ENCODE measurements at places on chromosomes 5 and 9.

DNA sequence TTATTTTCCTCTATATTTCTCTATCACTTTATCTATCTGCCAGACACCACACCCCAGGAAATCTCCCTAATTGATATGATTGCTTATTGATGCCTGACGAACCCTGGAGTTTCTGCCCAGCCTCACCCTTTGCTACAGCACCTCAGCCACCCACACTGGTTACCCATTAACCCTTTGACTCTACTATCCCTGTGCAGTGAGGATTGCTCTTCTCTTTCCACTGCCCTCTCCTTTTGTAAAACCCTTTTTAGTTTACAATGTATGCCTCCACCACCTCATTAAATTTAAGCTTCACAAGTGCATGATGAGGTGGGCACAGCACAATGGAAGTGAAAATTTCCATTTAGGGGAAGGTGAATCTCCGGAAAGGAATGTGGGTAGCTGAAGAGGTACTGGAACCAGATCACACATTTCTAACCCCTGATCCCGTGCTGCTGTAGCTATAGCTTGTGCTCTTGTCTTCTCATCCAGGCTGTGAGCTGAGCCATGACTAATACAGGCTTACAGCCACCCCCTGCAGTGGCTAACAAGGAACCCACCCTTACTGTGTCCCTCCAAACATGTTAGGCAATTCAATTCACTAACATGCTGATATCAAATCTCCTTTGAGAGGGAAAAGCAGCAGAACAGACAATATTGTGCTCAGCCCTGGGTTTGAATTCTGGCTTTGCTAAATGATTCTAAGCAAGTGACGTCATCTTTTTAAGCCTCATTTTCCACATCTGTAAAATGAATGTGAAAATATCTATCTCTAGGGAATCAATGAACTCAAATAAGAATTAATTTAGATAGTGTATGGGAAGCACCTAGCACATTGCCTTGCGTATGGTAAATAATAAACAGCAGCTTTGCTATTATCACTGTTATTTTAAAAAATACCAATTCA is 186.9 kb upstream of the TRIM32 start:
- DNase-seq: no peak

DNA sequence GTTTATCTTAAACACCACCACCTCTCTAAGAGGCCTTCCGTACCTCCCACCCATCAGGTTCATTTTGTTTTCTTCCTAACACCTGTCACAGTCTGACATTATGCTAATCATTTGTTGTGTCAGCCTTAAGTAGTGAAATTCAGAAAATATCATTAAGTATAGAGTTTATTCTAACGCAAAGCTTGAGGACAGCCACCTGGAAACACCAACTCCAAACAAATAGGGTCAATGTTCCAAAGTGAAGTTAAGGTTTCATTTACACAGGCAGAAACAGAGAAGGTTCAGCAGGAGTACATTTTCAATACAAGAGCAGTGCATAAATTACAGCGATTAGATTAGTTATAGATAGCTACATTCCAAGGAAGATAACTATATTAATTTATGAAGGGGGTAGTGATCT is 1.3 kb upstream of the SMC5 start:
- DNase-seq: no peak

GRCh38 chr5:139872851-139873794 is 77.5 kb downstream of the PSD2 start:
- no peak for DNase-seq

GRCh38 chr5:149471406-149472183 is 79.6 kb downstream of the CSNK1A1 start:
- DNase-seq: no peak

- no peak for DNase-seq
Observed at GRCh38 chr9:28961623-28962022, 1388.3 kb upstream of the C9orf72 start.

- no peak for DNase-seq
Observed at GRCh38 chr5:118796081-118796480, 192.3 kb downstream of the DTWD2 start.

GRCh38 chr9:36730414-36730813 is 157.7 kb downstream of the MELK start:
- DNase-seq: no peak

- no peak for DNase-seq
Observed at GRCh38 chr5:179974946-179975712, 67.4 kb upstream of the TBC1D9B start.

- DNase-seq: no peak
Observed at GRCh38 chr5:111143910-111144309, 51.8 kb downstream of the WDR36 start.

- no peak for DNase-seq
Observed at GRCh38 chr5:174793076-174793475, 68.7 kb downstream of the MSX2 start.

- DNase-seq: no peak
Observed at GRCh38 chr5:107450531-107450930, 220.2 kb downstream of the EFNA5 start.

- no peak for DNase-seq
Observed at GRCh38 chr5:179185256-179185940, 125.2 kb downstream of the ZNF354C start.

- DNase-seq: no peak
Observed at GRCh38 chr5:8288334-8288733, 419.4 kb downstream of the MTRR start.

DNA sequence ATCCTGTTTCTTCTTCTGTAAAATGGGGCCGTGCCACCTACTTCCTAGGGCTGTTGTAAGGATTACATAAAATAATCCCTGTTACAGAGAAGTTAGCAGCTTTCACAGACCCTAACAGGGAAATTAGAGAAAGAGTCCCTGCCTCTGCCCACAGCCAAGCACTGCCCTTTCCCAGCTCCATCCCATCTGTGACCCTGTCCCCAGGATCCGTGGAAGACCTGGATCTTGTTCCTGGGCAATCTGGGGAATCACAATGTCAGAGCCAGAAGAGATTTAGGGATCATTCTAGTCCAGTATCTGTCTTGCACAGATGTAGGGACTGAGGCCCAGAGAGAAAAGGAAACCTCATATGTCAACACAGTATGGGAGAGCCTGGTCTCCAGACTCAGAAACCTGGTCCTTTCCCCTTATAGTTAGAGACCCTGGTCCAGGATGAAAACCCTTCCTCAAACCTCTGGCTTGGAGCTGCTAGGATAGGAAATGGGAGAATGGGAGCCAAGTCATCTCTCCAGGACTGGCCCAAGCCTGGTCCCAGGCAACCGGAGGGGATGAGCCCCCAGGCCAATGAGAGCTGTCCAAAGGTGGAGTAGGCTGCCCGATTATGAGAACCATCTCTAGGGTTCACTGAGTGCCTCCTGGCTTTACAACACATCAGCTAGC is 12.5 kb downstream of the LHX6 start:
- no peak for DNase-seq

GRCh38 chr9:130939405-130940026 is 469 bp upstream of the FIBCD1 start:
- no peak for DNase-seq

DNA sequence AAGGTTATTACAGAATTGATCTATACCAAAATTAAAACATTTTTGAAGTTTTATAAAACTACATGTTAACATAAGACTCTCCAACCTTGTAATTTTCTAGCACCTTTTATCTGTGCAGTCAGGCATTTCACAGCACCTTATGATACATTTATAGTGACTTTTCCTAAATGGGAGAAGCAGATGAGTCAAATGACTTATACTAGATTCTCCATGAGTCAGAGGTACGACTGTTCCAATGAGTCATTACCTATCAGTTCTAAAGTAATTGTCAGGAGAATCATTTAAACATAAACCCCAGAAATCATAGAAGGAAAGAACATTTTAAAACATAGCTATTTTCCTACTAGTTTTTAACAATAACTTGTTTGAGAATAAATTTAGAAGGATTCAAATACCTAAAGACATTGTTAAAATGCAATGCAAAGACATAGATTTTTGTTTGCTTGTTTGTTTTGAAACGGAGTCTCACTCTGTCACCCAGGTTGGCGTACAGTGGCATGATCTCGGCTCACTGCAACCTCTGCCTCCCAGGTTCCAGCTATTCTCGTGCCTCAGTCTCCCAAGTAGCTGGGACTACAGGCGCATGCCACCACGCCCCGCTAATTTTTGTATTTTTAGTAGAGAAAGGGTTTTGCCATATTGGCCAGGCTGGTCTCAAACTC is 34.7 kb upstream of the DMXL1 start:
- peak; percentile 62 for DNase-seq

DNA sequence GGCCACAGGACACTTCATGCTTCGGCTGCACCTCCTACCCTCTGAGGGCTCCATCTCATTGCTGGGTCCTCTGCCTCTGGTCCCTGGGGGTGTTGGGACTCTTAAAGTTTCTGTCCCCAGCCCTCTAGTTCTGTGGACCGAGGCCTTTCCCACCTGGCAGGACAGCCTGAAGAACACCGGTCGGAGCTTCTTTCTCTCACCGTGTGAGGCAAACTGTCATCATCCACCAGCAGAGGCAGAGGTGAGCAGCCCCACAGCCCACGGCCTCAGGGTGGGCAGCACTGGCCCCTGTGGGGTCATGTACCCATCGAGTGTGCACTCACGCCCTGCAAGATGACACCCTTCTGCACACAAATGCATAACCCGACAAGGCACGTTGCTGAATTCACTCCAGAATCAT is 49.9 kb downstream of the IRX2 start:
- no peak for DNase-seq

GRCh38 chr9:137514691-137515337 is 35.4 kb downstream of the PNPLA7 start:
- DNase-seq: no peak

GRCh38 chr5:135382981-135383380 is 16.1 kb downstream of the MACROH2A1 start:
- DNase-seq: no peak

DNA sequence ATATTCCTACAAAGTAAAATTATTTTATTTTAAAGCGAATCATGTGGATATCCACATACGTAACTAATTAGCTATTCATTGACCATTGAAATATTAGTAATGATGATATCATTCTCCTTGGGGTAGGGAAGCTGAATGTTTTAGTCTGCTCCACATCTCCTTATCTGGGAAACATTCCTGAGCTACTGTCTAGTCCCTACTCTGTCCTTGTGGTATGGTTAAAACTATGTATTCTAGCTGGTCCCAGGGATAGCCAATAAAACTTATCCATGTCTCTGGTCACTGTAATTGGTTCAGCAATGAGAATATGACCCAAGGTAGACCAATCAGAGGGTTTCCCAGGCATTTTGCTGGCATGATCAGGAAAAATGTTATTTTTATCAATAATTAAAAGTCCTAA is 76.0 kb upstream of the DAP start:
- DNase-seq: no peak

- DNase-seq: no peak
Observed at GRCh38 chr9:75089373-75089766, 1.1 kb downstream of the OSTF1 start.

GRCh38 chr5:56814361-56814962 is 887 bp upstream of the MAP3K1 start:
- DNase-seq: no peak

DNA sequence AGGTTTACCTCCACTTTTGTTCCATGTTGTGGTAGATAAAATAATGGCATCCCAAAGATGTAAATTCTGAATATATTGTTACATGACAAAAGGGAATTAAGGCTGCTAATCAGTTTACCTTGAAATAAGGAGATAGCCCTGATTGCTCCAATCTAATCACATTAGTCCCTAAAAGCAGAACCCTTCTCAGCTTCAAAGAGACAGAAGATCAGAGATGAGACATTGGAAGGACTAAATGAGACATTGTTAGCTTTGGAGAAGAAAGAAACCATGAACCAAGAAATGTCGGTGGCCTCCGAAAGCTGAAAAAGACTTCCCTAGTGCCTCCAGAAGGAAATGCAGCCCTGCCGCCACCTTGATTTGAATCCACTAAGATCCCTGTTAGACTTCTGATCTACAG is 82.8 kb upstream of the PARP8 start:
- DNase-seq: no peak

- DNase-seq: no peak
Observed at GRCh38 chr9:136441191-136441680, 1.6 kb upstream of the INPP5E start.

- no peak for DNase-seq
Observed at GRCh38 chr5:65924366-65925043, 1.9 kb upstream of the ERBIN start.

DNA sequence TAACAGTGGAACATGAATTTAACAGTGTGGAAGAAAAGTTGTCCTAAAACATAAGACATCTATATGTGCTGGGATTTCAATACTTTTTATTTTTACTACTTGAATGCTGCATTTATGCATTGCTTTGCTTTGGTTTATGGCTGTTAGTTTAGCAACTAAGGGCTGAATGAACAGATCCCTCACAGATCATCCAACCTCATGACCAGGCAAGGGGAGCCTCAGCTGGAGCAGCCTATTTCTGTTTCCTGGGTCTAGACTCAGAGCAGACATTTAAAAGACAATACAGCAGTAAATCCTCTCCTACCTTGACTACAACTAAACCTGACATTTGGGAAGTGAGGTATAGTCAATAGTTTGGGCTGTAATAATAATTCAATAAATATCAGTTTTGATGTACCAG is 163.3 kb downstream of the AUH start:
- DNase-seq: no peak

- no peak for DNase-seq
Observed at GRCh38 chr5:34531751-34532360, 124.3 kb upstream of the RAI14 start.

GRCh38 chr9:122402874-122403273 is 32.0 kb downstream of the PTGS1 start:
- DNase-seq: peak; percentile 41

DNA sequence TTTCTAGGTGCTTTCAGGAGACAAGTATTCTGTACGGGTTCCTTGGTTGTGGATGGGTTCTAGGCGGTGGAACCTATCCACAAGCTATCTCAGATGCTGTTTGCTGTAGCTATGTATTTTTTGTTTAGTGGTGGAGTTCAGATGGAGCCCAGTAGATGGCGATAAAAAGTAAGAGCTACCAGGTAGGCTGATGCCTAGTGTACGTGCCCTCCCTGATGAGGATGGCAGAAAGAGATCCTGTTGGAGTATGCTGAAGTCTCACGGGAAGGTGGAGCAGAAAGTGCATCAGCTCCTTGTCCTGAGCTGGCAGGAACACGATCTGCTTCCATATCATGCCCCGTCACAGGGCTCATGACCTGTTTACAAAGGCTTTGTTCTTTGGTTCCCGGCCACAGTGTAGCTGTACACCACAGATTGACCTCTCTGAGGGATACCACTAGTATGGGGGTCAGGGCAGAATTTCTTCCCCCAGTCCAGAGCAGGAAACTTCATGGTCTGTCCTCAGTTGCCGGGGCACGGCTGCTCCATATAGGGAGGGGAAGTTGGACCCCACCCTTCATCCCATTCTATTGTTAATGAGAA is 12.6 kb upstream of the UGT3A2 start:
- DNase-seq: peak; percentile 75

GRCh38 chr5:141637123-141637766 is 448 bp downstream of the RELL2 start:
- DNase-seq: peak; percentile 71

- no peak for DNase-seq
Observed at GRCh38 chr5:176647843-176648473, 674 bp downstream of the TSPAN17 start.

GRCh38 chr9:33465596-33466564 is 7.8 kb downstream of the NOL6 start:
- DNase-seq: no peak

- DNase-seq: no peak
Observed at GRCh38 chr9:107635803-107636174, 146.2 kb upstream of the KLF4 start.

- no peak for DNase-seq
Observed at GRCh38 chr5:73337586-73338255, 110.9 kb downstream of the FOXD1 start.

- DNase-seq: no peak
Observed at GRCh38 chr5:103724271-103724670, 161.7 kb upstream of the NUDT12 start.

- DNase-seq: no peak
Observed at GRCh38 chr5:150511578-150512367, 3.8 kb downstream of the NDST1 start.
